IPS-NIHi11 (cell line): ENCODE measurements at places on chromosomes 2 and 18.

GRCh38 chr2:187554011-187554703 lies at the start of gene TFPI:
Gene TFPI (minus strand): TSS chr2:187554435. CDS start chr2:187503768, 50,667 bp downstream.
- peak; percentile 14 for DNase-seq

DNA sequence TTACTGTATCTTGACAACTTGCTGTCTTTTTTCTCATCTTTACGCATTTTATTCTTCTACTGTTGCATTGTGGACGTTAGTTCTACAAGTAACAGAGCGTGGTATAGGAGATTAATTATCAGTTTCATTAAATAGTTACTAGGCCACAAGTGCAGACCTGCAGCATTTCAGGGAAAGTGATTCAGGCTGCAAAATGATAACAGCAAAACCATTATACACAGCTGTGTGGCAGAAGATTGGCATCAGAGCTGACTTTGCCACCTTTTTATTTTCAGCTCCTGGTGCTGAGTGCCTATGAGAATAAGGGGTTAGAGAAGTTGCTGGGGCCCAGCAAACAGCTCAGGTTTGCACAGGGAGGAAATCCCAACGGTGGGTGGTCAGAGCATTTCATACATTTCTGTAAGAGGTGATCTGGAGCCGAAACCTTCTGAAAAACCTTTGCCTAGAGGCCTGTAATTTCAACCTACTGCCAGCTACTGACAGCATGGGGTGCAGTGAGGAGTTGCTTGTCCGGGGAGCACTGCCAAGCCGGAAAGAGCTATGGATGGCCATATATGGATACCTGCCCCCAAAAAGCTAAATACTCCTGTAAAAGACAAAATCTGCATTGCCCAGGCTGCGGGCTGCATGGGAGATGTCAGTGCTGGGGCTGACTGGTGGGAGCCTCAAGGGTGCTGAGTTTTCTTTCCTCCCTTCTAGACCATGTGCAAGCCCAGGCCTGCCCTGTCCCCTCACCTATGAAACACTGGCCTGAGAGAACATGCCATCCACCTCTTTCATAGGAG lies 2.7 kb upstream of the CCBE1 start:
- DNase-seq, result no peak

DNA sequence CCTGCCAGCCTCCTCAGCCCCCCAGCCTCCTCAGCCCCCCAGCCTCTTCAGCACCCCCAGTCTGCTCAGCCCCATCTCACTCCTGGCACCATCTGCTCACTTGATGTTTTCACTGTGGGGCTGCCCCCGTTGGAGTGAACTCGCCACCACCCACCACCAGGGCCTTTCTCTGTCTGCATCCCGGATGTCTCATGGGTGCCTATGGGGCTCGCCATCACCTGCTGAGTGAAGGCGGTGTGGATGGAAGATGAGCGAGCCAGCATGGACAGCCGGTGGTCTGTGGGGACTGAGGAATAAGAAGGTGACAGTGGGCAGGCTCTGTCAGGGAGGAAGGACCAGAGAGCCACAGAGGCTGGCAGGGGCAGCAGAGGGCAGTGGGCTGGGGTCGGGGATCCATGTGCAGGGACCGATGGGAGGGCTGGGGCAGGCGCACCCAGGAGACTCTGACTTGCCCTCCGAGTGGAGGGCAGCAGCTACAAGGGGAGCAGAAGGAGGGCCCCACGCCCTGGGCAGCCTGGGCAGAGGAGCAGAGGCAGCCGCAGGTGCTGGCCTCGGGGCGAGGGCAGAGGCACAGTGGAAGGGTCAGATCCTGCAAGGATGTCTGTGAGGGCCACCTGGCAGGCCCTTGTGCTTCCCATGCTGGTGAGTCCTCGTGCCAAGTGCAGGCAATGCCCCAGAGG lies 74.7 kb upstream of the ODC1 start:
- DNase-seq, result no peak

DNA sequence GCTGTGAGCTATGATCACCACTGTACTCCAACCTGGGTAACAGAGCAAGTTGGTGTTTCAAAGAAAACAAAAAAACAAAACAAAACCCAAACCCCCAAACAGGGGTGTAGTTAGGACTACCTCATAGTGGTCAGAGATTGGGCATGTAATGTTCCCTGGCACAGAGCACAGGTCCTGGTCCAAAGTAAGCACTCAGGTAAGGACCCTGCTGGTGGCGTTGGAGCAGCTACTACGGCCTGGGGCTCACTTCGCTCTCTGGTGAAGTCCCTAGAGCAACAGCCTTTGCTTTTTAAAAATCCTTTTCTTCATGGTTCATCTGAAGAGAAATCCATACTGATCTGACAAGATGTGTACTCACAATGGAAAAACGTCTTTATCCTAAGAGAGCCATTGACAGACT lies 130.4 kb downstream of the ZNF236 start:
- DNase-seq, result no peak

- DNase-seq, result no peak
These were observed 863.9 kb downstream of the SUCLG1 start for GRCh38 chr2:83595121-83595690.

GRCh38 chr2:150020937-150021673 lies 433.5 kb upstream of the MMADHC start:
- DNase-seq, result no peak

- no peak for DNase-seq
These were observed 37.9 kb downstream of the YES1 start for GRCh38 chr18:773980-774624.

GRCh38 chr2:204234879-204235278 lies 298.3 kb downstream of the ICOS start:
- no peak for DNase-seq

DNA sequence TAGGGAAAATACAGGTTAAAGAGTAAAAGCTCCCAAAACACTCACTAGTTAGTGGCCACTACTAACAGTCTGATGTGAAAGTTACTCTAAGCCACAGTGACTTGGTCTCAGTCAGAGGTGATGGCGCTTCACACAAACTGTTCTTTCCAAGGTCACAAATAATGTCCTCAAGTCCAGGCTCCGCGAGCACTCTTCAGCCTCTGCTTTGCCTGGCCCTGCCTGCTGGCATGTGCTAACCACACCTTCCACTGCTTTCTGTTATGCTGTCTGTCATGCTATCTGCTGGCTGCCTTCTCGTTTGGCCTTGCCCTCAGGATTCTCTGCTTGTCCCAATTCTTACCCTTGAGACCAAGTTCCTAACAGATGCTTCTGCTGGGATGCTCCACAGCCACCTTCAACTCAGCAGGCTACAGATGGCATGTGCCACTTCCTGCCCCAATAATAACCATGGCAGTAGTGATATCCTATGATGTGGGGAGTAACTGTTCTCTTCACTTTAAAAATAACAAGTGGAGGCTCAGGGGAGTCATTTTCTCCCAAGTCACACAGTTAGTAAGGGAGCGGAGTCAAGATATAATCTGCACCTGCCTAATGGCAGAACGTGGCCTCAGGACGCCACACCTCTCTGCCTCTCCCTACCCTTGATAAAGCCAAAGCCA lies 75.7 kb downstream of the ZAP70 start:
- no peak for DNase-seq

- no peak for DNase-seq
These were observed 680.0 kb downstream of the EPHA4 start for GRCh38 chr2:220892018-220892634.

DNA sequence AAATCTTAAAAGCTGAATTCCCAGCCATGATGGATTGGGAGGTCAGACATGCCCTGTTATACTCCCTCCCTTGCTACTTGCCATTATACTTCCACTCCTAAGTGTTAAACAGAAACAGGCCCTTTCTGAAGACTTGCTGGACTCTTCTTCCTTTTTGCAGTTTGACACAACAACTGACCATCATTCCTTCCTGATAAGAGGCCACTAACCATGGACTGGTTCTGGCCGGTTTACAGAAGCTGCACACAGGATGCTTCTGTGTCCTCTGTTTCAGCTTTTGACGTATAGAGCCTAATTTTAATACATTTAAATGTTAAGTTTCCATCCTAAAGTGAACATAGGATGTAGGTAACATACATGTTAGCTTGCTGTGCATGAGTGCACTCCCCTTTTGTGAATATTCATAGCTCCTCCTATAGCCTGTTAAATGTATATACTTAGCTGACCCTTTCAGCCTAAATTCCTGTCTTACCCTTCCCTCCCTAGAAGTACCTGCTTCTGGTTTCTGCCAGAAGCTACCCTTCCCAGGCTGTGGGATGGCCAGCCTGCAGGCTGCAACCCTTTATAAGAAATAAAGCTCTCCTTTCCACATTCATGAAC lies 13.2 kb downstream of the FBXO48 start:
- DNase-seq, result no peak

DNA sequence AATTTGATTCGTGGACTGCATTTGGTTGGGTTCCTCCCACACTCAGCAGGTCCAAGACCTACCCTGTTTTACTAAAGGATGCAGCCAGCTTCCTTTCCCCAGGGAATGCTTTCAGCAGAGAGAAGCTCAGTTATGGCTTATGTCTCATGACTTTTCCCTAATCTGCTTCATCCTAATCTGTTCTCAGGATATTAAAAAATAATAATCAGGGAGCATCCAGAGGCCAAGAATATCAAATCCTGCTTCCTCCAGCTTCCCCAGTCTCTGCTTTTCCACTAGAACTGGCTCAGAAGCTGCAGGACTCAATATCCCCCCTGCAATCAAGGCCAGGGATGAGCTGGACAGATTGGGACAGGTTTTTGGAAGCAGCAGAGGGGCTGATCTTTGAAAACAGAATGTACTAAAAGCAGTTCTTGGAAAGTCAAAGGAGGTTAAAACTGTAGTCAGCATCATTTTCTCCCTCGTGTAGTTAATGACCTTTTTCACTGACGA lies 326.9 kb upstream of the TNP1 start:
- DNase-seq, result no peak

GRCh38 chr18:64165906-64166305 lies 17.0 kb upstream of the LINC00305 start:
- DNase-seq, result no peak

DNA sequence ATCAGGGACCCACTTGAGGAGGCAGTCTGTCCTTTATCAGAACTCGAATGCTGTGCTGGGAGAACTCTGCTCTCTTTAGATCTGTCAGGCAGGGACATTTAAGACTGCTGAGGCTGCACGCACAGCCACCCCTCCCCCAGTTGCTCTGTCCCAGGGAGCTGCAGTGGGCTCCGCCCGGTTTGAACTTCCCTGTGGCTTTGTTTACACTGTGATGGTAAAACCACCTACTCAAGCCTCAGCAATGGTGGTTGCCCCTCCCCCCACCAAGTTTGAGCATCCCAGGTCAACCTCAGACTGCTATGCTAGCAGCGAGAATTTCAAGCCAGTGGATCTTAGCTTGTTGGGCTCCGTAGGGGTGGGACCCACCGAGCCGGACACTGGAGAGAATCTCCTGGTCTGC lies 11.8 kb upstream of the LHCGR start:
- DNase-seq, result no peak

DNA sequence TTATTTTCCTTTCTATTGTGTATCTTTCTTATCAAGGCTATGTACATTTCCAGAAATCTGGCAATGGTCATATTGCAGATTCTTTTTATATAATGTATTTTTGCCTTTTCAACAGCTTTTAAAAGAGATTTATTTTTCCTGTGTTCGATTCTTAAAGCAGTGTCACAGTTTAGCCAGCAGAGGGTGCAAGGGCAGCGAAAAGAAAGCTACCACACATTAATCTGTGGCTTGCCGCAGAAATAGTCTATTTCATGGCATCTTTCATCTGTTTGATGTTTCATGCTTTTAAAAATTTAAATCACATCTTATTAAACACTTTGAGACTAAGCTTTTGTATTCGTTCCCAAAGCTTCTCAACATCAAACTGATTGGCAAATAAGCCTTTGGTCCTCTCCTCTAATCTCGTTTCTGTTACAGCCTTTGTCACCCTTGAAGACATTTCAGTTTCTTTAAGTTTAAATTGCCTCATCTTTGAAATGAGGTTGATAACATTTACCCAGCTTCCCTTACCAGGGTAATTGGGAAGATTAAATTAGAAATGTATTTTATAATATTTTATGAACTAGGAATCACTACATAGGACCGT lies 73.3 kb downstream of the PIK3C3 start:
- DNase-seq, result peak; percentile 33

- DNase-seq, result peak; percentile 76
These were observed 111.9 kb downstream of the AP1S3 start for GRCh38 chr2:223725494-223725893.

DNA sequence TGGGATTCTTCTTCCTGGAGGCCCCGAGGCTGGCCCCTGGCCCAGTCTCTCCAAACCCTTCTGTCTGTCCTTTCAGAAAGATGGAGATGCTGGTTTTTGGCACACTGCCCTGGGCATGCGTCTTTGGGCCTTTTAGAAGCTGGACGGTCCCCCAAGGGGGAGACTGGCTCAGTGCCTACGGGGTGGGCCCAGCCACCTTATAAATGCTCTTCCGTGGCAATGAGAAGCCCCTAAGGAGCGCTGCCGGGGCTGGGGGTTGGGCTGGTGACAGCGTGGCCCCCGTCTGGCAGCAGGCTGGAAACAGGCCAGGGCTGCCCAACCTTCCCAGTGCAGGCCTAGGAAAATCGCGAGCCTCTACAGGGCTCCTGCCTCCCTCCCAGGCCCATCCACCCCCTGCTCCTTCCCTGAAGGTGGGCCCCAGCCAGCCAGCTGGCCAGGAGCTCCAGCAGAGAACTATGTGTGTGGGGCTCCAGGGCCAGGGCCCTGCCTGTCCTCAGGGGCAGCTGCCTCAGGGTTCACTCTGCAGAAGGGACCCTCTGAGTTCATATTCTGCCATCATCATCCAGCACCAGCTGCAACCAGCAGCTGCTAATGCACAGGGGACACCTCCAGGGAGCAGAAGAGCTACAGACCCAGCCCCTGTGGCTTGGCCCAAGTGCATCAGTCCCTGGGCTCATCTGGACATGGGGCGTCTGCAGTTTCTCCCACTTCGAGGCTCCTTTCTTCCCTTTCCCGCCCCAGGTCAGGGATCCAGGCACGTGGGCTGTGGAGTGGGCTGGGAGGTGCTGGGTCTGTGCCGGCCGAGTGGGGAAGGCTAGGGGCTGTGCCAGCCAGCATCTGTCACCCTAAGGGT lies 107.6 kb upstream of the OTOS start:
- no peak for DNase-seq

DNA sequence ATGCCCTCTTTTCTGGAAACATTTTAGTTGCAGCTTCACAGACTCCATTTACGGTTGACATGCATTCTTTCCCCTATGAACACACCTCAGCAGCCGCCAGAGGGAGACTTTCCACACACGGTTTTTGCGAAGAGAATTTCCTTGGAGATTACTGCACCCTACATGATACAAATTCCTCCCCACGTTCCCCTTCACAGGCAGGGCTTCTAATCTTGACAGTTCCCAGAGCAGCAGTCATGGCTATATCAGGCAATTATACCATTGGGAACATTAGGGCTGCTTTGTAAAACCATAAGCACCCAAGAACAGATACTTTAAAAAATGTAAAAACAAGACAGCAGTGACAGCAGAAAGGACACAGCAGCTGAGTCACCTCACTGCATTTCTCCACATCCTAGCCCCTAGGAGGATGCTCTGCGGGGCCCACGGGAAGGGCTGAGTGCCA lies 253.8 kb downstream of the TGIF1 start:
- DNase-seq, result peak; percentile 74

GRCh38 chr2:133654949-133655348 lies 86.7 kb upstream of the NCKAP5 start:
- DNase-seq, result no peak

DNA sequence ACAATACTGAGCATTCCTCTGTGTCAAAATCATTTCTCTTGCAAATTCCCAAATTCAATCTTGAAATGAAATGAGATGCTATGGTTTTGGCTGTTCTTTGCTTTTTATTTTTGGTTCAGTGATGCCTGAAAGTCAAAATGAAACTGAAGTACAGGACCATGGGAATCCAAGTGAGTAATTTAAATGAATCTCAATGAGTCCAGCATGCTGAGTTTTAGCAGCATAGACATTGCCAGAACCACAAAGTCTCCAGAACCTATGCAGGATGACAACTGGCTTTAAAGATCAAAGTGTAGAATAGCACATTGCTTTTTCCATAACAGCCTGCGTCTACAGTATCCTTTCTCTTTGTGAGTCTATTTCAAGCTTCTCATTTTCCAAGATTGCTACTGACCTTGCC lies 1050.7 kb upstream of the PIK3C3 start:
- DNase-seq, result no peak
